ENCODE measurements at places on chromosomes 11 and 22. TPM values are rescaled to one million over a fixed set of nuclear protein-coding genes. Genes with fewer than 3 reads are reported as not detected.

DNA sequence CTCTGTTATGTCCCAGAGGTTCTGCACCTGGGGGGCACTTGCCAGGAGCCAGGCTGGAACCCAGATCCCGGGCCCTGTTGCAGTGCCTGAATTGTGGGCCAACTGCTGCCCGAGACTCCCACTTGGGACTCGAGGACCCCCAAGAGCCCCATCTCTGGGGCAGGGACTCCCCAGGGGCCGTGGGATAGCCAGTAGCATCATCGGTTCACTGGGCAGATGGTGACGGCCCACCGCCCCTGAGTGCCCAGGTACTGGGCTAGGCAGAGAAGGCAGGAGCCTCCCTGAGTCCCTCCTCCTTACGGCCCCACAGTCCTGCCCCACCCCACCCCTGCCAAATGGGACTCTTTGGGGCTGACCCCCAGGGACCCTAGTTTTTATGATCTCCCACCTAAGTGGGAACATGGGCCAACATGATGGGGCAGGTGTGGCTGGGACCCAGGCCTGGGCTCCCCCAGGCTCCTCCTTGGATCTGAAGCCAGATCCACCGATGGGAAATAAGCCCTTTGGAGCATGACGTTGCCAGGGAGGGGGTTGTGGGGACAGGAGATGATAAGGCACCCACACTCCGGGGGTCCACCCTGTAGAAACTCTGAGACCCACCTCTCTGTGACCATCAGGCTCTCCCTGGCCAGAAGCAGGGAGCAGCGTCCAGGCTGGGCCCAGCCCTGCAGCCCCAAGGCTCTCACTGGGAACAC is 94.5 kb upstream of the FGF3 start:
- peaks cover 49% of the 10 kb centered on the region for H3K27me3 ChIP-seq
- no peak overlapping the region for H3K4me3 ChIP-seq
- DNase-seq = no peak
- no peaks in the 10 kb centered on the region for H3K4me1 ChIP-seq
- H3K36me3 ChIP-seq = no peaks in the 10 kb centered on the region

Gene CFAP300
- total RNA-seq = not detected

DNA sequence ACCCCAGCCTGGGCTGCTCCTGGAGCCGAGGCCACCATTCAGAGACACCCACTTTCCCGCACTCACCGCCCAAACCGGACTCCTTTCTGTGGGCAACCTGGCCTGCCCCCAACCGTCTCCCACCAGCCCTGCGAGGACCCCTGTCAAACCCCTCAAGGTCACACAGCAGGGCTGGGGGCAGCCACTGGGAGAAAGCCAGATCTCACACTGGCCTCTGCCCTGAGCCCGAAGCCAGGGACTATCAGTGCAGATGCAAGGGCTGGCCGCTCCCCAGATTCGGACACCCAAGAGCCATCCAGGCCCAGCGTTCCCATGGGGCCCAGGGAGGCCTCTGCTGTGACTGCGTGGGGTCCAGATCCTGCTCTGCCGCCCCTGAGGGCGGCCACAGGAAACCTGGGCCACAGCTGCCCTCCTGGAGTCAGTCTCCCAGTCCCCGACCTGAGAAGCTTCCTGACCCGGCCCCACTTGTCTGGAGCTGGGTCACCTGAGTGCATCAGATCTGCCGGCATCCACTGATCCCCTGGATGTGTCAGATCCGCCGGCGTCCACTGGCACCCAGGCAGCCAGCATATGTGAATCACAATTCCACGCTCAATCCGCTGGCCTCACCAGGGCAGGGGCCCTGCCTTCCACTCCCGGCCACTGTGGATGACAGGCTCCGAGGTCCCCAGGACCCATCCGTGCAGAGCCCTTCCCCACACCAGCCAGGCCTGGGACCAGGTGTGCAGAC is 139.7 kb downstream of the BRD1 start:
- no peaks in the 10 kb centered on the region for H3K36me3 ChIP-seq
- H3K4me3 ChIP-seq = no peak overlapping the region
- H3K27ac ChIP-seq = no peak overlapping the region
- peaks cover 7% of the 10 kb centered on the region for H3K27me3 ChIP-seq

Gene OR51I1
- total RNA-seq = not detected

- DNase-seq = no peak
- no peaks in the 10 kb centered on the region for H3K4me1 ChIP-seq
- H3K36me3 ChIP-seq = no peaks in the 10 kb centered on the region
Observed at GRCh38 chr11:11732116-11732515, 109.7 kb upstream of the USP47 start.

DNA sequence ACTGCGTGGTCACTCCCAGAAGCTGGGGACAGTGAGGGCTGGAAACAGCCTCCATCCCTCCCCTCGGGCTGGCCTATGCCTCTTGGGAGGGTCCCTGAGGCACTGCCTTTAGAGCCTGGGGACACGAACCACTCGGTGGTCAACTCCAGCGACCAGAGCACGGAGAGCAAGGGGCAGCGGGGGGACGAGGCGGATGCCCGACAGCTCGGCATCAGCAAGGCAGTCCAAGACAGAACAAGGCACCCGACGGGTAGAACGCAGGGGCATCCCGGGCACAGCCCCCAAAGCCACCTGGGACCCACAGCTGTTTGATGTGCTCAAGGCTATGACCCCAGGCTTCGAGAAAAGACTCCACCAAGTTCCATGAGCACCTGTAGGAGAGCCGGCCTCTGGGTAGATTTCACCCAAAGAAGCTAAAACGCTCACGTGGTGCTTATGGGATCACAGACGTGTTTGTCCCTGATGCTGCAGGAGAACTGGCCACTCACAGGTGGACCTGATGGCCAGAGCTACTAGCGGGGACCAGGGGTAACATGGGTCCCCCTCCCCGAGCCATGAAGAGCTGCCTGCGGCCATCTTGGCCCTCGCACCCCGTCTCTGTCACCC is 510 bp upstream of the LSP1 start:
- no peaks in the 10 kb centered on the region for H3K27me3 ChIP-seq
- H3K4me3 ChIP-seq = peak overlapping the region; percentile 99
- DNase-seq = no peak
- H3K27ac ChIP-seq = peak overlapping the region; percentile 99

Gene ZP1
- not detected for total RNA-seq

GRCh38 chr11:113725407-113725806 is 19.3 kb upstream of the TMPRSS5 start:
- H3K36me3 ChIP-seq = peaks cover 10% of the 10 kb centered on the region
- no peak for DNase-seq
- H3K27me3 ChIP-seq = no peaks in the 10 kb centered on the region
- no peak overlapping the region for H3K4me3 ChIP-seq
- no peaks in the 10 kb centered on the region for H3K4me1 ChIP-seq

- H3K27ac ChIP-seq = no peak overlapping the region
- peaks cover 4% of the 10 kb centered on the region for H3K4me1 ChIP-seq
- H3K27me3 ChIP-seq = no peaks in the 10 kb centered on the region
Observed at GRCh38 chr11:16825968-16826367, 87.5 kb downstream of the C11orf58 start.

DNA sequence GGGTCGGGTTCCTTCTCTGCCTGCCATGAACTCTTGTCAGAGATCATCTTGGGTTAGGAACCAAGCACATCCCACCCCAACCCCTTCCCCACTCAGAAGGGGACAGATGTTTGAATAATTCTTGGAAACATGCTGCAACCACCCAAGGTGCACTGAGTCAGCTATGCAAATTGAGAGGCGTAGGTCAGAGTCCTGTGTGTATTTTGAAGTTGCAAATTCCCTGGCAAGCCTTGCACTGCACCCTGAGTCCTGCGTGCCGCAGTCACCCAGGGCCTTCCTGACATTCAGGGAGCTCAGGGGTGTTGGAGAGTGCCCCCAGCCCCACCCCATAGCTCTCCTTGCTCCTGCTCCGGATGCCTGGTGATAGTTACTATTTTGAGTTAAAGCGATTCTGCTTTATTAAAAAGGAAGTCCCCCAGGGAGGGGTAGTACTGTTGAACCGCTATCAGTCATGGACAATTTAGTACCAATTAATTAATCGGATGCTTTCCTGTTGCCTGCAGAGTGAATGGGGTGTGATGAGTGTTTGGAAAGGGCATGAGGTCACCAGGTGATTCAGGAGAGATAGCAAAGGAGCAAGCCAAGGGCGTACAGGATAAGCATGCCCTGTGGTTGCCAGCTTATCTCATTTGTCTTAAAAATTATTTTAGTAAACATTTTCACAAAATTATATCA is 123.7 kb downstream of the GRIK4 start:
- no peaks in the 10 kb centered on the region for H3K4me1 ChIP-seq
- no peak overlapping the region for H3K4me3 ChIP-seq
- DNase-seq = no peak
- H3K36me3 ChIP-seq = no peaks in the 10 kb centered on the region
- H3K27ac ChIP-seq = no peak overlapping the region

DNA sequence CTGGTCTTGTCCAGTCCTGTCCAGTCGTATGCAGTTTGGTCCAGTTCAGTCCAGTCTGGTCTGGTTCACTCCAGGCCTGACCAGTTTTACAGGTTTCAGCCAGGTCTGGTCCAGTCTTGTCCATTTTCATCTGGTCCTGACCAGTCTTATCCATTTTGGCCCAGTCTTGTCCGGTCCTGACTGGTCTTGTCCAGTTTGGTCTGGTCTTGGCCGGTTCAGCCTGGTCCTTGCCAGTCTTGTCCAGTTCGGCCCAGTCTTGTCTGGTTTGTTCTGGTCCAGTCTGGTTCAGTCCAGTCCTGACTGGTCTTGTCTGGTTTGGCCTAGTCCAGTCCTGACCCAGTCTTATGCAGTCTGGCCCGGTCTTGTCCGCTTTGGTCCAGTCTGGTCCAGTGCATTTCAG is 380.2 kb downstream of the OR4C45 start:
- no peak overlapping the region for H3K4me3 ChIP-seq
- H3K36me3 ChIP-seq = no peaks in the 10 kb centered on the region
- no peaks in the 10 kb centered on the region for H3K4me1 ChIP-seq
- no peak overlapping the region for H3K27ac ChIP-seq

DNA sequence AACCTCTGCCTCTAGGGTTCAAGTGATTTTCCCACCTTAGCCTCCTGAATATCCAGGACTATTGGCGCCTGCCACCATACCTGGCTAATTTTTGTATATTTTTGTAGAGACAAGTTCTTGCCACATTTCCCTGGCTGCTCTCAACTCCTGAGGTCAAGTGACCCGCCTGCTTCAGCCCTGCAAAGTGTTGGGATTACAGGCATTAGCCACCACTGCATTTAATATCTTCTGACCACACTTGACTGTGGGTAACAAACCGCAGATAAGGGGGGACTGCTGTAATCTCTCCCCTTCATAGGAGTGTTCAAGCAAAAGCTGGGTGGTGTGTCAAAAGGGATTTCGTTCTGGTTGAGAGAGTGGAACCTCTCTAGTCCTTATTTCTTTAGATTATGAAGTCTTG is 53.4 kb downstream of the GRAMD1B start:
- H3K27ac ChIP-seq = no peak overlapping the region
- no peak for DNase-seq
- no peaks in the 10 kb centered on the region for H3K27me3 ChIP-seq
- H3K36me3 ChIP-seq = peaks cover 9% of the 10 kb centered on the region

DNA sequence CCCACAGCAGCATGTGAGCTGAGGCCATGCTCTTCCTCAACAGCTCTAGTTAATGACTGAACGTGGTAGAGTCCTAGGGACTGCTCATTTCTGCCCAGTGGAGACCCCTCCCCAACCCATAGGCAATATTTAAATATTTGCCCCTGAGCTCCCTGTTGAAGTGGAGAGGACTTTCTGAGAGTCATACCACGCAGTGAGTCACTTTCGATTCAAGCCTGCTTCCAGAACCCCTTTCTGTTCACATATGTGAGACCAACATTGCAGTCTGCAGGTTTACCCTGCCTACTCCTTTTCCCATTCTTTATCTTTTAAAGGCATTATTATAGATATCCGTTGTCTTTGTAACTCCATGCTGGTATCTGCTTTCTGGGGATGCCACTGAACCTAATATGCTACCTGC is 946.3 kb downstream of the JRKL start:
- H3K4me3 ChIP-seq = no peak overlapping the region
- no peak for DNase-seq
- H3K4me1 ChIP-seq = no peaks in the 10 kb centered on the region
- no peaks in the 10 kb centered on the region for H3K36me3 ChIP-seq
- H3K27me3 ChIP-seq = no peaks in the 10 kb centered on the region
- H3K27ac ChIP-seq = no peak overlapping the region

DNA sequence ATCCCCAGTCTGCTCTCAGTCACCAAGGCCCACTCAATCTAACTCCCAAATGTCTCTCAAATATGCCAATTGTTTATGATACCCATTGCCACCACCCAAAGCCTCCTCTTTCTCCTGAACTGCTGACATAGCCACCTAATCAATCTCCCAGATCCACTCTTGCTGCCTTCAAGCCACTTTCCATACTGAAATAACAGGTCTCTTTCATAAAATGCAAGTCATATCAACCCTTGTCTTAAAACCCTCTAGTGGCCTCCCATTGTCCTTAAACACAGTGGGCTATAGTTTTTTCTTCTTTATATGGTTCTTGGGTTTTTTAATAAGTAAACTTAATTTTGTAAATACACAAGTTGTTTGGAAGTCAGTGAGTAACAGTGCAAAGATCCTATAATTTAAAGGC is 155.2 kb upstream of the ZC3H12C start:
- H3K4me3 ChIP-seq = no peak overlapping the region
- DNase-seq = no peak
- H3K27ac ChIP-seq = no peak overlapping the region
- H3K4me1 ChIP-seq = no peaks in the 10 kb centered on the region
- H3K36me3 ChIP-seq = no peaks in the 10 kb centered on the region

DNA sequence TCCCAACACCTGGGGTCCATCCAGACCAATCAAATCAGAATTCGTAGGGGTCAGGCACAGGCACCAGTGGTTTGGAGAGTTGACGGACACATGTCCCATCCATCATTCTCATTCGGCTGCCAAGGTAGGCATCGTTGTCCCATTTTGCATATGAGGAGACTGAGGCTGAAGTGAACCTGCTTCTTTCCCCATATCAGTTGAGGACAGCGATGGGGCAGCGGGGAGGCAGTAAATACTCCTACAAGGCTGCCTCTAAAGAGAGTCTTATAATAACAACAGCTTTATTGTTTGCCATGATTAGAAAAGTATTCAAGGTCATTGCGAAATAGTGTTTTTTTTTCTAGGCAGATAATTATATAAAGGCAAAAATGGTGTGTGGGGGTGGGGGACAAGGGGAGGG is 1.6 kb upstream of the BEST1 start:
- H3K36me3 ChIP-seq = no peaks in the 10 kb centered on the region
- DNase-seq = no peak
- no peaks in the 10 kb centered on the region for H3K27me3 ChIP-seq
- peaks cover 4% of the 10 kb centered on the region for H3K4me1 ChIP-seq
- no peak overlapping the region for H3K4me3 ChIP-seq
- no peak overlapping the region for H3K27ac ChIP-seq

- H3K4me3 ChIP-seq = no peak overlapping the region
- H3K27ac ChIP-seq = no peak overlapping the region
- no peaks in the 10 kb centered on the region for H3K4me1 ChIP-seq
- DNase-seq = no peak
- H3K27me3 ChIP-seq = no peaks in the 10 kb centered on the region
- H3K36me3 ChIP-seq = no peaks in the 10 kb centered on the region
Observed at GRCh38 chr11:68948496-68948895, 32.3 kb downstream of the MRGPRD start.

Gene SLC25A1
- total RNA-seq = 53.8 TPM

- H3K27me3 ChIP-seq = peaks cover 6% of the 10 kb centered on the region
- no peak overlapping the region for H3K27ac ChIP-seq
- no peaks in the 10 kb centered on the region for H3K36me3 ChIP-seq
- no peaks in the 10 kb centered on the region for H3K4me1 ChIP-seq
- no peak overlapping the region for H3K4me3 ChIP-seq
Observed at GRCh38 chr11:35873721-35874120, 70.1 kb upstream of the LDLRAD3 start.

GRCh38 chr11:124078591-124078990 is 36.7 kb upstream of the VWA5A start:
- H3K4me3 ChIP-seq = no peak overlapping the region
- peaks cover 4% of the 10 kb centered on the region for H3K4me1 ChIP-seq
- peaks cover 49% of the 10 kb centered on the region for H3K27me3 ChIP-seq
- no peaks in the 10 kb centered on the region for H3K36me3 ChIP-seq
